ENCODE measurements at places on chromosomes 5 and 9. TPM values are rescaled to one million over a fixed set of nuclear protein-coding genes. Genes with fewer than 3 reads are reported as not detected.

The GFM2 gene
- total RNA-seq = 67.7 TPM

The SPEF2 gene
- not detected for total RNA-seq

DNA sequence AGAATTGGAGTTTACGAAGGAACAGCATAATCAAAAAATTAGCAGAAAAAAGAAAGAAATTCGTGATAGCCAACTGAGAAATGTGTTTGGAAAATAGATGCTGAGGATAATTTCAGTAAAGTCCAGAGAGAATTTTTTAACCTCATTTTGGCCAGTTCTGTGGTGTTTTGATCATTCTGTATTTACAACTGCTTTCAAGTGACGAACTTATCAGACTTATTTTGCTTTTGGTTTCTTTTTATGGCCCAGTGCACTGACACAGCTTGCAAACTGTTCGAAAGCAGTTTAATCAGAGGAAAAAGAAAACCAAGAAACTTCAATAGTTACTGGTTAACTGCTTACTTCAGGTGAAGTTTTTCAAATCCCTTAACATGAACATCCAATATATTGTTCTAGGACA lies 1.9 kb downstream of the SDHA start:
- H3K36me3 ChIP-seq = no peaks in the 10 kb centered on the region
- no peaks in the 10 kb centered on the region for H3K27me3 ChIP-seq
- DNase-seq = no peak
- H3K4me3 ChIP-seq = no peak overlapping the region
- no peak overlapping the region for H3K27ac ChIP-seq
- no peaks in the 10 kb centered on the region for H3K4me1 ChIP-seq

DNA sequence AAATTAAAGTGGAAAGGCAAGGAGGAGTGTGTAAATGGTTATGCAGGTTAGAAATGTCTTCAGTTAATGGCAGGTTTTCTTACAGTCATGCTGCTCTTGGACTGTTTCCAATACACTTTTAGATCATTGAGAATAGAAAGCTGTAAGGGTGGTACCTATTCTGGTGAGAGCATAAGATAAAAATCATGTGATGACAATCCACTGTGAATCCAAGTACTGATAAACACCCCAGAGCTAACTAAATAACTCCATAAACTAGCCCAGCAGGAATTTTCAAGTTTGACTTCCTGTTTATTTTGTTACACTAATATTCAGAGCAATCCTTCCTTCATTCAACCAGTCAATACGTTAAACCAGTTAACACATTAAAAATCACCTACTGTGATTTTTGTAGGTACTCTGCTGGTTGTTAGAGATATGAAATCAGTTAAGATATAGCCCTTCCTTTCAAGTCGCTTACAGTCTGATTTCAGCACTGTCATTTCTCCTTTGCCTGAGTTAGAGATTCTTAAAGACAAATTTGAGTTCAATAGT lies 22.6 kb downstream of the VCAN start:
- H3K4me3 ChIP-seq = no peak overlapping the region
- 0 out of 2 replicates have a peak, but pooled peaks cover under 1% of the 10 kb centered on the region for H3K4me1 ChIP-seq
- H3K27ac ChIP-seq = no peak overlapping the region
- H3K27me3 ChIP-seq = no peaks in the 10 kb centered on the region
- DNase-seq = no peak
- H3K36me3 ChIP-seq = peaks cover 81% of the 10 kb centered on the region

The MRPL41 gene
- total RNA-seq = 15.6 TPM

DNA sequence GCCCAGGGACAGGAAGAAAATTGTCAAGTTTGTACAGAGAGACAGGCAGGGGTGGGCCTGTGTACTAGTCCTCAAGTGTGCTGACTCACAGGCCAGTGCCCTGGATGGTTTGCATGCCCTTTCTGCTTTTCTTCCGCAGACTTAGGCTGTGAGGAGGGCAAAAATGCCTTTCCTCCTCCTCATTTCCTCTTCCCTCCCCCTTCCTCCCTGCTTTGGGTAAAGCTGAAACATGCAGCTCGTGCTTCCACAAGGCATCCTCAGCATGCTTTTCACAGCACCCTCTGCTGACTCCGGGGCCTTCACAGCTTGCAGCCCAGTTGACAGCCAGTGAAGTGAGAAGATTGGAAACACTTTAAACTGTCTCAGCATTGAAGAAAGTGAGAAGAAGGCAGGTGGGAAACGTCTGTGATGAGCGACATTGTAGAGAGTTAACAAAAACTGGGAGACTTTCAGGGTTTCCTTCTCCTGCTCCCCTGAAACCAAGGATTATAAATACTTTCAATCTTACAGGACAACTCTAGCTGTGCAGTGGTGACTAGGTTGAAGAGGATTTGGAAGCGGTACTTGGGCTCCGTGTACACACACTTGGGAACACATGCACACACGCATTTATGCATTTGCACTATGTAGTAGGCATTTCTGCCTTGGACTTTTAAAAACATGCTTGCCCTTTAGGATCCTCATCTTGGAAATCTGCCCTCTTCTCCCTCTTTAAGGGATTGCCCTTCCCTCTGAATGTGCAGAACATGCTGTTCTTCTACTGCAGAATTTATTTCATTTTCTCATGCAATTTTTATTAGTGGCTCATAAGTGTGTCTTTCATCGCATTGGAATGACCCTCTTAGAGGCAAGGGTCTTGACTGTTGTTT lies 138.8 kb downstream of the GRIA1 start:
- DNase-seq = peak; percentile 14
- no peak overlapping the region for H3K27ac ChIP-seq
- H3K27me3 ChIP-seq = no peaks in the 10 kb centered on the region

DNA sequence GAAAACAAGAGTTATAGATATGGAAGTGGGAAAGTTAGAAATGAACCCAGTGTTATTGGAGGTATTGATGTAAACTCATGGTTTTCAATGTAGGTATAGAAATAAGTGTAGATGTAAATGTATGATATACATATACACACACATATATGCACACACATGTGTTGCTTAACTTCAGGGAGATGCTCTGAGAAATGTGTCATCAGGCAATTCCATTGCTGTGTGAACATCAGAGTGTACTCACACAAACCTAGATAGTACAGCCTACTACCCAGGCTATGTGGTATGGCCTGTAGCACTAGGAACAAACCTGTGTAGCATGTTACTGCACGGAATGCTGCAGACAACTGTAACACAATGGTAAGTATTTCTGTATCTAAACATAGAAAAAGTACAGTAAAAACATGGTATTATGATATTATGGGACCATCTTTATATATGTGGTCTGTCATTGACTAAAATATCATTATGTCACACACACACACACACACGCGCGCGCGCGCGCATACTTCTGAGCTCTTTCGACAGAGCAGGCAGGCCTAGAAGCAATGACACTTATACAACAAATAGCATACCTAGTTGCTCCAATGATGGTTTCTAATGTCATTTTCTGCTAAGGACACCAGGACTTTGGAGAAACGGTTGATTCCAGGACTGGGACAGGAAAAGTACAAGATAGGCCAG lies 86.6 kb downstream of the MACROH2A1 start:
- no peaks in the 10 kb centered on the region for H3K36me3 ChIP-seq
- no peak for DNase-seq
- H3K4me3 ChIP-seq = no peak overlapping the region

DNA sequence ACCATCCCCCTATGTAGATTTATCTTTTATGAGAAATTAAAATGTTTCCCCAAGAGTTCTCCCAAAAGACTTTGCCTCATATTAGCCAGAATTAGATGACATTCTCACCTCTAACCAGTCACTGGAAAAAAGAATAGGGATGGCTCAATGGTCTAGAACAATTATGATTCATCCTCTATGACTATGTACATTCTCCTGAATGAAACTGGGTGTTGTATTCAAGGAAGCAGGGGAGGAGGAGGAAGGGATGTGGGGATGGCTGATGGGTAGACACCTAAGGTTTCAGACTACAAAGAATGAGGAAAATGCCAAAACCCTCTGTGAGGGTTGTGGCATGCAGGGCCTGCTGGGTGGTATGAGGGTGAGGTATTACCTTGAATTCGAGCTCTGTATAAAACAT lies 49.5 kb upstream of the BRINP1 start:
- no peak overlapping the region for H3K27ac ChIP-seq
- H3K27me3 ChIP-seq = no peaks in the 10 kb centered on the region
- no peak for DNase-seq
- no peaks in the 10 kb centered on the region for H3K4me1 ChIP-seq
- no peaks in the 10 kb centered on the region for H3K36me3 ChIP-seq

- H3K4me1 ChIP-seq = peaks cover 27% of the 10 kb centered on the region
- no peaks in the 10 kb centered on the region for H3K36me3 ChIP-seq
These were observed 254.6 kb downstream of the ASTN2 start for GRCh38 chr9:117160254-117160653.

- no peaks in the 10 kb centered on the region for H3K36me3 ChIP-seq
- H3K27me3 ChIP-seq = no peaks in the 10 kb centered on the region
- H3K27ac ChIP-seq = no peak overlapping the region
- DNase-seq = peak; percentile 6
- no peak overlapping the region for H3K4me3 ChIP-seq
- no peaks in the 10 kb centered on the region for H3K4me1 ChIP-seq
These were observed 253.1 kb downstream of the PDE4D start for GRCh38 chr5:59640411-59640810.

GRCh38 chr9:125568621-125569020 lies 138.4 kb downstream of the MAPKAP1 start:
- no peak overlapping the region for H3K4me3 ChIP-seq
- H3K4me1 ChIP-seq = no peaks in the 10 kb centered on the region
- peaks cover 4% of the 10 kb centered on the region for H3K36me3 ChIP-seq
- no peak for DNase-seq

DNA sequence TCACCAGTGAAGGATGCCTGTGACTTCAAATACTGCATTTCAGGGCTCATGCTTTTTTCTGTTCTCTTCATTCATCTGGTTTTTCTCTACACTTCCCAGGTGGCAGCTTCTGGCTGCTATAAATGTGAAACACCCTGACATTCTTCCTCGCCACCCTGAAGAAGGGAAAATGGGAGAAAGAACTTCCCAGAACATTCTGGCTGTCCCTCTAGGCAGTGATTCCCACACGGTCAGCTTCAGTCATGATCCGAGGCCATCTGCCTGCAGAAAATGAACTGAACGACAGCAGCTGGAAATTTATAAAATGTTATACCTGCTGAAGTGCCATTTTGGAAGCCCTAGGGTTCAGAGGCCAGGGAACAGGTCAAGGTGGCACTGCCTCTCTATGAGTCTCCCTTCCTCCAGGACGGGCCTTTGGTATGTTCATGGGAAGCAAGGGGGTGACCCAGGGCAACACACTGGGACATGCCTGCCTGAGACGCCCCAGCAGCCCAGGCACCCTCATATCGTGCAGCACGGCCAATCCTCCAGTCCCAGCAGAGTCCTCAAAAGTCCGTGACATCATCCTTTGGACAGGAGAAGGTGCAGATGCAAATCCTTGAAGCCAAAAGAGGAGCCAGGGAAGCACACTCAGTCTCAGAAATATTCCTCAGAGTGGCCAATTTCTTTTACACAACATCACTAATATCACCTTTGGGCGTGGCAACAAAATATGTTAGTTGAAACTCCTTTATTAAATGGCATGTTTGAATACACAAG lies 107.1 kb downstream of the SEMA5A start:
- no peak overlapping the region for H3K4me3 ChIP-seq
- H3K27ac ChIP-seq = no peak overlapping the region
- DNase-seq = no peak
- H3K4me1 ChIP-seq = no peaks in the 10 kb centered on the region

DNA sequence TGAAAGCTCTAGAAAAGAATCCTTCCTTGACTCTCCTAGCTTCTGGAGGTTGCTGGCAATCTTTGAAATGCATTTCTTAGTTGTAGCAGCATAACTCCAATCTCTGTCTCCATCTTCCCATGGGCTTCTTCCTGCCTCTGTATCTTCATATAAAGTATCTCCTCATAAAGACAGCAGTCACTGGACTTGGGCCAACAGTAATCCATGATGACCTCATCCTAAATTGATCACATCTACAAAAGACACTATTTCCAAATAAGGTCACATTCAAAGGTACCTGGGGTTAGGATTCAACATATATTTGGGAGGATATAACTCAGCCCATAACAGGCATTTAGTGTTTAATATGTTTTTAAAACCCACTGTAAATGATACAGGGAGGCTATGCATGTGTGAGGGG lies 123.3 kb downstream of the MLLT3 start:
- no peak overlapping the region for H3K27ac ChIP-seq
- no peak for DNase-seq
- H3K4me1 ChIP-seq = no peaks in the 10 kb centered on the region
- H3K27me3 ChIP-seq = no peaks in the 10 kb centered on the region
- no peaks in the 10 kb centered on the region for H3K36me3 ChIP-seq
- no peak overlapping the region for H3K4me3 ChIP-seq

GRCh38 chr5:56506211-56506965 lies 273.3 kb upstream of the ANKRD55 start:
- no peak for DNase-seq
- no peaks in the 10 kb centered on the region for H3K4me1 ChIP-seq
- H3K4me3 ChIP-seq = no peak overlapping the region

GRCh38 chr5:60856066-60856465 lies 12.0 kb upstream of the ELOVL7 start:
- no peak for DNase-seq
- H3K27me3 ChIP-seq = no peaks in the 10 kb centered on the region
- no peaks in the 10 kb centered on the region for H3K4me1 ChIP-seq
- H3K4me3 ChIP-seq = no peak overlapping the region
- H3K27ac ChIP-seq = no peak overlapping the region
- no peaks in the 10 kb centered on the region for H3K36me3 ChIP-seq

DNA sequence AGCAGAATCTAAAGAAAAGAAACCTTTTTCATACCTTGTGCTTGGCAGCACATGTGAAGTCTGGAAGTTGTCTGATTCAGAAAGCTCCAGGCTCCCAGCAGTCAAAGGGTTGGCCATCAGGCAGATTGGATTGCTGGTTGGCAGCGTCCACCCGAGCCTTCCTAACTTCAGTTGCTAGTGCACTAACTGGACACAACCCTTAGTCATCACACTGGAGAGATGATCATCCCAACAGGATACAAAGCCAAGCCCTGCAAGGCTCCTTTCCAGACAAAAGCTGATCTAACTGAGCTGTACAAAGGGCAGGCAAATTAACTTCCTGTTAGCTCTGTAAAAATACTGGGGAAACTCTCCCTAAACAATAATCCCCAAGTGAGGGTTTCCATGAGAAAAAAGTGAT lies 185.6 kb downstream of the SNX18 start:
- H3K27ac ChIP-seq = no peak overlapping the region
- no peaks in the 10 kb centered on the region for H3K27me3 ChIP-seq
- peaks cover 22% of the 10 kb centered on the region for H3K4me1 ChIP-seq
- no peak overlapping the region for H3K4me3 ChIP-seq
- no peak for DNase-seq
- no peaks in the 10 kb centered on the region for H3K36me3 ChIP-seq

The IFNK gene
- total RNA-seq = not detected

The KCNN2 gene
- total RNA-seq = not detected

- no peak overlapping the region for H3K27ac ChIP-seq
- DNase-seq = no peak
- no peaks in the 10 kb centered on the region for H3K27me3 ChIP-seq
- no peaks in the 10 kb centered on the region for H3K36me3 ChIP-seq
- H3K4me3 ChIP-seq = no peak overlapping the region
- H3K4me1 ChIP-seq = peaks cover 13% of the 10 kb centered on the region
These were observed 459.7 kb downstream of the BNC2 start for GRCh38 chr9:16410601-16411280.

The LECT2 gene
- total RNA-seq = not detected

The ST8SIA4 gene
- total RNA-seq = 0.73 TPM

Data from SJCRH30 (cell line).